Hematopoietic multipotent progenitor cell treated with erythropoietin and hydrocortisone succinate and interleukin-3 and kit ligand, for 15 days (in vitro differentiated cells): ENCODE measurements at places on chromosomes 16 and 17.

- no peak for DNase-seq
Measured at GRCh38 chr16:22381392-22381791, 7.0 kb upstream of the CDR2 start.

DNA sequence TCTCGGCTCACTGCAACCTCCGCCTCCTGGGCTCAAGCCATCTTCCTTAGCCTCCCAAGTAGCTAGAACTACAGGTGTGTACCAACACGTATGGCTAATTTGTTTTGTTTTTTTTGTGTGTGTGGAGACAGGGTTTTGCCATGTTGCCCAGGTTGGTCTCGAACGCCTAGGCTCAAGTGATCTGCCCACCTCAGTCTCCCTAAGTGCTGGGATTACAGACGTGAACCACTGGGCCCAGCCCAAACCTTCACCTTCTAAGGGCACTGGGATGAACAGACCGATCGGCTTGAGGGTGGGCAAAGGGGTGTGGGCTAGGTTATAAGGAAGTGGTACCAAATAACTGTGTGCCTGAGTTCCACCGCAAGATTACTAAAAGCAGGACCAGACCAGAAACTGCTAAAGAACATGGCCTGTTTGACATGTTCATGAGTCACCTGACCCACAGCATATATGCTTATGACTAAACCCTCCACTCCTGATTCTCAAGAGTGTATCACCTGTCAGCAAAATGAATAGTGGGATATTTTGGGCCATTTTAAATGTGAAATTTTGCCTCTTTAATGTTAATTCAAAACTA is 8.1 kb downstream of the TMEM97 start:
- DNase-seq: no peak

- no peak for DNase-seq
Measured at GRCh38 chr17:65783845-65784334, 222.4 kb upstream of the AXIN2 start.

GRCh38 chr16:11268921-11269375 is at the start of gene TNP2:
Gene TNP2, minus strand, starts transcription at chr16:11269325. Its CDS starts 63 bp downstream, at chr16:11269262.
- DNase-seq: no peak

DNA sequence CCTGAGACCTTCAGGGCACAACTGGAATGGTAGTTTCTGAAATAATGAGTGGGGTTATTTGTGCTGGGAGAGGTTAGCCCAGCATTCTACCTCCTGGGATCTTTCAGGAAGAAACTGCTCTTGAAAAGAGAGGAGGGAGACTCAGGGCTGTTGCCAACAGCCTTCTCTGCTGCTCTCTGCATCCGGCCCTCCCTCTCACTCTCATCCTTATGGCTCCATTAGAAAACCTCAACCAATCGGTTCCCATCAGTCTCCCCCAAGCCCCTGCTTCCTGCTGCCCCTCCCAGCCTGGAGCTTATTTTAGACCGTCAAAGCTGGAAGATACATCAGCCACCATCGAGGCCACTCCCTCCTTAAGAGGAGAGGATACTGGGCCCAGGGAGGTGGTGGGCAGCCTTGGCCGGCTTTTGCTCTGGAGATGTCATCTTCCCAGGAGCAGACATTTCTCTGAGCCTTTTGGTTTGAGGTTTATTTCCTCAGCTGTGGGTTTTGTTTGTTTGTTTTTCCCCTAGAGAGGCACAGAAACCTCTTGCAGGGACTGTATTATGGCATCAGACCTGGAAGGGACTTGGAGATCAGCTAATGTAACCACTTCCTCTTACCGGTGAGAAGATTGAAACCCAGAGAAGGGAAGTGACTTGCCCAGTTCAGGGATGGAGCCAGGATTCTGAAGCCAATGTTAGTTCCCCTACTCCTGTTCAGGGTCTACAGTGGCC is 2.7 kb downstream of the MPRIP start:
- DNase-seq: no peak

- DNase-seq: no peak
Measured at GRCh38 chr16:8885674-8886592, 3.8 kb downstream of the LITAFD start.

DNA sequence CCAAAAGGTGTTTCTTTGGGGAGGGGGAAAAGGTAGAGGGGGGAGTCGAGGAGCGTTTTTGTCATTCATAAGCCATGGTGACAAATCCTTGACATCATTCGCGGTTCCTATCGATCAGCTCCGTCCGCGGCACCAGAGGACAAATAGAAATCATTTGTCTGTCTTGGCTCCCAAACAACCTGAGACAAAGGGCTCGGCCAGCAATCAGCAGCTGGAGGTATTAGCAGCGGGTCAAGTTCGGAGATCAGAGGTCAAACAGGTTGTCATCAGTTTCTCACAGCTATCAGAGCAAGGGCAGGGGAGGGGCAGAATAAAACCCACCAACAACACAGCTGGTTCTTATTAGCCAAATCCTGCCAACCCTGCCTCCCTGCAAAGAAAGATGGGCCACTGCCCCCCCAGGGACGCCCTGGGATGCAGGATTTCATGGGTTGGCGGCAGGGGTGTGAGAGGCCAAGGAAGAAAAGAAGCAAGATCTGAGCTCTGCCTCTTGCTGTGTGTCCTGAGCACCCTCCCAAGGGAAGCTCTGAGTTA is 145.3 kb upstream of the LHX1 start:
- DNase-seq: no peak
